ENCODE measurements at places on chromosomes 2 and 18.

GRCh38 chr2:105886029-105886454 lies 141.3 kb downstream of the NCK2 start:
- DNase-seq, result no peak

DNA sequence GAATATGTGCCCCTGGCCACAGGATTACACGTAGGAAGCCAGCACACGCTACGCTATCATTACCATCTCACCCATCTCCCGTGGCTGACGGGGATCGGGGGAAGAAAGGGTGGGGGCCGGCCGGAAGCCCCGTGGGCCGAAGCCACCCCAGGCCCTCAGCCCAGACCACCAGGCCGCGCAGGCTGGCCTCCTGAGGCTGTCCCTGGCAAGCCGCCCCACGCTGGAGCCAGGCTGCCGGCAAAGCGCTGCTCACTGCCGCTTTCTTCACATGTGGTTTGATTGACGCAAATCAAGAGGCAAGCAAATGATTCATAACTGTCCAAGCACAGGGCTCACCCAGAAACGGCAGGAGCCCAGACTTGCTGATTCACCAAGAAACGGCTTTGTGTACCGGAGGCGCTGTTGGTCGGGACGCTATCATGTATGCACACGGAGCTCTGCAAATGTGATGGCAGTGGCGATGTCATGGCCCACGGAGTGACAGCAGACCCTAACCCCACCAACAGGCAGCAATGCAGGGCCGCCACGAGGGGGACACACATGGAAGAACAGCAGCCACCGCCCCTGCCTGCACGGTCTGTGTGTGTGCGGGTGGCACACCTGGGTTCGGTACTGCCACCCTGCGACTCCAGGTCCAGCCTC lies 125.7 kb downstream of the HDAC4 start:
- no peak for DNase-seq

DNA sequence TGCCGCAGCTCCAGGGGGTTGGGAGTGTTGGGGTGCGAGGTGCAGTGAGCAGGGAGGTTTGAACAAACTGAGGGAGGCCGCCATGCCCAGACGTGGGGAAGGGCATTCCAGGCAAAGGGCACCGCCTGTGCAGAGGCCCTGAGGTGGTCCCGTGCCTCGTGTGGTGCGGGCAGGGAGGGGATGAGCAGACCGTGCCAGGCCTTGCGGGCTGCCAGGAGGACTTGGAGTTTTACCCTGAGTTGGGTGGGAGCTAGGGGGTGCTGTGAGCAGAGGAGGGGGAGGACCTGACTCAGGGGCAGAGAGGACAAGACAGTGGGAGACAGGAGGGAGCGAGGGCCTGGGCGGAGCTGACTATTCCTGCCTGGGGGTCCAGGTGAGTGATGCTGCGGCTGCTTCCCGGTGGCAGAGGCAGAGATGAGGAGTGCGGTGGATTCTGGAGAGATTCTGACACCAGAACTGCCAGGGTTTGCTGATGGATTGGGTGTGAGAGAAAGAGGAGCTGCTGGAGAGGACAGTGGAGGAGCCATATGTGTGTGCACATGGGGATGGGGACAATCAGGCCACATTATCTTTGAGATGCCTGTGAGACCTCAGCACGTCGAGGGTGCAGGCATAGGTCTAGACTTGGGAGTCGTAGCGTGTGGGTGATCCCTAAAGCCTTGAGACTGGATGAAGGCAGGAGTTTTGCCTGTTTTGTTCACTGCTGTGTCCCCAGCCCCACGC lies 23.4 kb downstream of the ZAP70 start:
- no peak for DNase-seq

GRCh38 chr18:251572-251971 lies 16.3 kb downstream of the THOC1 start:
- no peak for DNase-seq

DNA sequence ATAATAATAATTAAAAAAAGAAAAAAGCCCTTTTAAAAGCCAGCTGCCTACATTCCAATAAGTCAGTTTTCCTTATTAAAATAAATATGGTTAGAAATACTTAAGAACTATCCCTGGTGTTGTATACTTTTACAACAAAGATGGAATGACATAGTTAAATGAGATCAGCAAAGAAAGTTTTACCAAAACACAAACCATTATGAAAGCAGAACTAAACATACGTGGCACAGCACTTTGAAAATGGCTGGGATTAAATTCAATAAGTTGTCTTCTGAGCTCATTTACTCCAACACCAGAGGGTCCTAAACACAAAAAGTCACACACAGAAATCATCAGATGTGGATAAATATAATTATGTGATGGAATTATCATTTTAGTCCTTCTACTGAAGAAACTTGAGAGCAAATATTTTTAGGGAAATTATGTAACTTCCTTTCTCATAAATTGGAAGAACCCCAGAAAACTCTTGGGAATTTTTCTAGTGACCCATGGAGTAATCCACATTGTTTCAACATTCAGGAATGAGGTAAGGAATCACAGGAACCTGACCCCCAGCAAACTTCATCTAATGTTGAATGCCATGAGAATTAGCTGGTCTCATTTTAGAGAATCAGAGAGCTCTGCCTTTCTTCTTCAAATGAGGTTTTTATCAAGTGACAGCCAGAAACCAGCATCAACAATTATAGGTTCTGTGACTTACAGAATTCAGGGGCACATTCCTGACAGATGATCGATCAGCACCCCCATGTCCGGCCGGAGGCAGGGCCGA lies 11.5 kb upstream of the TMEM237 start:
- no peak for DNase-seq

GRCh38 chr2:231923010-231923344 lies 3.2 kb downstream of the NPPC start:
- no peak for DNase-seq

DNA sequence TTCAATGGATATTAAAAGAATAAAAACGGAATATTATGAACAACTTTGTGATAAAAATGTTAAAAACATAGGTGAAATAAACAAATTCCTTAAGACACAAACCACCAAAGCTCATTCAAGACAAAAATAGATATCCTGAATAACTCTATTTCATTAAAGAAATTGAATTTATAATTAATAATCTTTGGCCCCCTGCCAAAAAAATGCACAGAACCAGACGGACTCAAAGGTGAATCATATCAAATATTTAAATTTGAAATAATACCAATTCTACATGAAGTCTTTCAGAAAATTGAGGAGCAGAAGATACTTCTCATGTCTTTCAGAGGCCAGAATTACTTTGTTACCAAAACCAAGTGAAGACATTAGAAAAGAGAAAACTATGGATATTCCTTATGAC lies 128.3 kb upstream of the KLHL29 start:
- DNase-seq, result no peak

GRCh38 chr2:17981936-17982335 lies 103.5 kb downstream of the KCNS3 start:
- no peak for DNase-seq

DNA sequence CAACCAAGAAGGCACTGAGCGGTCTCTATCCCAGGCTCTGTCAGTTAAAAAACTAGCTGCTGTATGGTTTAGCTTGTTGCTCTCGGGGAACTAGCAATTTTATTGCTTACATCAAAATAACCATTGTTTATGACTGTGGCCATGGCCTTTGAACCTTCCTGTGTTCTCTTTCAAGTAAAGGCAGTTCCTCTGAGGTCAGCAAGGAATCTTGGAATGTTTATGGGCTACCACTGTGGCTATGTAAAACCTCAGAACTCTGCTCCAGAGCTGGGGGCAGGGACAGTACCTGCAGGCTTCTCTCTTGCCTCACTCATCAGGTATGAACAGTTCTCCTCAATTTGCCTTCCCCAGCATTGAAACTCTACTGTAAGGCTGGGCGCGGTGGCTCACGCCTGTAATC lies 416.0 kb upstream of the NETO1 start:
- no peak for DNase-seq

GRCh38 chr2:98088261-98088660 lies 1.3 kb downstream of the VWA3B start:
- no peak for DNase-seq

DNA sequence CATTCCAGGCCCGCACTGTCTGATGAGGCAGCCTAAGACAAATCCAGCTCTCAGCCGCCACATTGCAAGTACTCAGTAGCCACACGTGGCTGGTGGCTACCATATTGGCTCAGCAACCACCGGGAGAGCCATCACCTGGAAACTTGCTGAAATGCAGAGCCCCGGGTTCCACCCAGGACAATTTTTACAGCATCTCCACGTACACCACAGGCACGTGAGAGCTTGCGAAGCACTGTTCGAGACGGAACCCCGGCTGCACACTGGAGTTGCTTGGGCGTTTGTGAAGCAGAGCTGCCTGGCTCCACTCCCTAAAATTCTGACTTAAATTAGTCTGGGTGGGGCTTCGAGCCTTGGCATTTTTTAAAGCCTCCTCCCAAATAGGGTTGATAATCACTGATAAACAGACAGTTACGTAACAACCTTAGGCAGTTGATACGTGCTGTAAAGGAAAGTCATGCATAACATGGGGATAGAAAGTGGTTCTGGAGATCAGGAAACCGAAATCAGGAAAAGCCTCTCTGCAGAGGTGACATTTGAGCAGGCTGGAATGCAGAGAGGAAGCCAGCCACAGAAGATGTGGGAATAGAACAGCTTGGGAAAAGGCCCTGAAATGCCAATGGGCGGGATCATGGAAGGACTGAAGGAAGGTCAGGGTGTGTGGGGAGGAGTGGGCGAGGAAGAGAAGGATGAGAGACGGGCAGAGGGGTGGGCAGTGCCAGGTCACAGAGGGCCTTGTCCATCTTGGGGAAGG lies 6.2 kb downstream of the ASAP2 start:
- DNase-seq, result no peak

- no peak for DNase-seq
Measured at GRCh38 chr2:157902692-157903091, 26.6 kb upstream of the ACVR1 start.

DNA sequence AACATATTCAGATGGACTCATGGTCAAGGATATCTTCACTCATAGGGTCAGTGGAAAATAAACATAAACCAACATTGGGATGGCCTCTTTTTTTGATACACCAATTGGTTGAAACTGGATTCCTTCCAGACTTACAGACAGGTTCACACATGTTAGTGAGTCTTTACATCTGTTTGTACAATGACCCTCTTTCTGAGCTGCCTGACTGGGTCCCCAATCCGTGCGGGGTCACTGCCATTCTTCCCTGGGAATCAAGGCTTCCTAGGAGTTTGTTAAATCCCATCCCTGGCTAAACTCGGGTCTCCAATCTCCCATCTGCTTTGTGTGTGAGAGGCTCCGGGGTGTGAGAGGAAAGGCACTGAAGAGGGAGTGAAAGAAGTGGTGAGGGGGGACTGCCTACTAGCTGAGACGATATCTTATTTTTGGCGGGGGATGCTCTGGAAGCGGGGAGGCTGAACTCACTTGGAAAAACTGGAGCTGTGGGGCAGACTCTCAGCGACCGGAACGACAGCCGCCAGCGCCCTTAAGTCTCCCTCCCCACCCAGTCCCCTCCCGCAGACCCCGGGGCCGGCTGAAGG lies 487 bp downstream of the STARD6 start:
- DNase-seq, result peak; percentile 27

GRCh38 chr18:27860011-27860410 lies 316.9 kb downstream of the CDH2 start:
- no peak for DNase-seq

DNA sequence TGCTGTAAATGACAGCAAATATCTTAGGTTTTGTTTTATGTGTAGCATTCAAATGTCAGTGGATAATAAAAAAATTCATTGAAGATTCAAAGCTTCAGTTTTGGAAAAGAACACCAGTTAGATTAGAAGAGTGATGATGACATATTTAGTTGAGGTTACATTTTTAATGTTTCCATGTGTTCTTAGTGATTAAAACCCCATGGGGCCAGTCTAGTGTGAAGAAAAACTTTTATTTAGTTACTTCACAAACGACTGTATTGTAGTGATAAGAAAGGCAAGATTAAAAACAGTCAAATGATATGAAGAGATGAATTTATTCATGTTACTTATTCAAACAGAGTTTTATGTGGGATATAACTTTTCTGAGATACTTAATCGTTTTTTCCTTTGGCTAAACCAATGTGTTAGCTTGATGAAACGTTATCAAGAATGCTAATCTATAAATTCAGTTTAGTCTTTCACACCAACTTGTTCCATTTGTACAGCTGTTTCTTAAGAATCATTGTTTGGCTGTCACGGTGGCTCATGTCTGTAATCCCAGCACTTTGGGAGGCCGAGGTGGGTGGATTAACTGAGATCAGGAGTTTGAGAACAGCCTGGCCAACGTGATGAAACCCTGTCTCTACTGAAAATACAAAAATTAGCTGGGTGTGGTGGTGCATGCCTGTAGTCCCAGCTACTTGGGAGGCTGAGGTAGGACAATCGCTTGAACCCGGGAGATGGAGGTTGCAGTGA lies 11.6 kb downstream of the BMPR2 start:
- DNase-seq, result no peak

- no peak for DNase-seq
Measured at GRCh38 chr2:81853341-81853740, 1548.8 kb upstream of the LRRTM1 start.

DNA sequence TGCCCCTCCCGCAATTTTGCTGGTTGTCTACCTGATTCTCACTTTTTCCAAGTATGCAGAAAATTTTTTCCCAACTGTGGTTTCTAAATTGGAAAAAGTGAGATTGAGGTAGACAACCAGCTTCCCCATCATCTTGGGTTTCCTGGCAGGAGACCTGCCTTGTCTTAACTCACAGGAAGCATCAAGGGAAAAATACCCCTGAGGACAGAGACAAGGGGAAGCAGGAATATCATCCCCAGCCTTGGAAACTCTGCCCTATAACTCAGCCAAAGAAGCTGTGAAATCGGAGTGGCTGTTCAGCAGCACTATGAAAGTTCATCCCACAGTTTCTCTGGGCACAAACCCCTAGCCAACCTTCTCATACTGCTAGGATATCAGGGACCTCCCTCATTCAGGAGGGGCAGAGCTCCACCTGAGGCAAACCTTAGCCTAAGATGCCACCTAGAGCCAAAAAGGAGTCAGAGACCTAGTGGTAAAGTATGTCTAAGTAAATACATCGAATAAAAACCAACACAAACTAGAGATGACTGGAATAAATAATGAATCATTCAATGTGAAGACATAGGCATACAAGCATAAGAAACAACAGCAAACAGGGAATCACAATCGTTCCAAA lies 68.2 kb downstream of the ZSWIM2 start:
- no peak for DNase-seq

DNA sequence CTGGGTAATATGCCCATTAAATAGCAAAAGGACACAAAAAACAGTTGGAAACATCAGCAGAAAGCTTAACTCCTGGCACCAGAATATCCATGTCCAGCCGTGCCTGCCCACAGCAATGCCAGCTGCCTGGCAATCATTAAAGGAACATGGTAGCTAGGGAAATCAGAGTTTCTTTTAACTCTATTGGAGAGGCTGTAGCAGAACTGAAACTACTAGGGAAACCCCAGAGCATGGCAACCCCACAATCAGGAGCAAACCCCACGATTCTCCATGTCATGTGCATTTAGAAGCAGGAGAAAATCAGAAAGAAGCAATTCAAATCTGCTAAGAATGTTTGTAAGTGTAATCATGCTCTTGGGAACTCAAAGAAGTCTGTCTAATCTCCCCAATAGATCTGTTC lies 409.0 kb upstream of the SMIM21 start:
- no peak for DNase-seq

GRCh38 chr2:12265646-12266045 lies 451.1 kb upstream of the TRIB2 start:
- DNase-seq, result no peak
